ENCODE measurements at places on chromosomes 6 and 20. TPM values are rescaled to one million over a fixed set of nuclear protein-coding genes. Genes with fewer than 3 reads are reported as not detected.

GRCh38 chr6:93964321-93964720, 545.0 kb upstream of the EPHA7 start:
- no peak overlapping the region for H3K27ac ChIP-seq
- DNase-seq, result no peak
- no peak overlapping the region for H3K4me3 ChIP-seq
- no peaks in the 10 kb centered on the region for H3K36me3 ChIP-seq
- no peaks in the 10 kb centered on the region for H3K27me3 ChIP-seq

GABRR1 gene
- not detected for total RNA-seq

GRCh38 chr6:118715376-118715775, 64.0 kb upstream of the CEP85L start:
- no peak overlapping the region for H3K4me3 ChIP-seq
- H3K27ac ChIP-seq, result no peak overlapping the region

DNMT3B gene
- 0.37 TPM for total RNA-seq

XKR7 gene
- total RNA-seq, result not detected

SNAI1 gene
- not detected for total RNA-seq

GLYATL3 gene
- not detected for total RNA-seq

DNA sequence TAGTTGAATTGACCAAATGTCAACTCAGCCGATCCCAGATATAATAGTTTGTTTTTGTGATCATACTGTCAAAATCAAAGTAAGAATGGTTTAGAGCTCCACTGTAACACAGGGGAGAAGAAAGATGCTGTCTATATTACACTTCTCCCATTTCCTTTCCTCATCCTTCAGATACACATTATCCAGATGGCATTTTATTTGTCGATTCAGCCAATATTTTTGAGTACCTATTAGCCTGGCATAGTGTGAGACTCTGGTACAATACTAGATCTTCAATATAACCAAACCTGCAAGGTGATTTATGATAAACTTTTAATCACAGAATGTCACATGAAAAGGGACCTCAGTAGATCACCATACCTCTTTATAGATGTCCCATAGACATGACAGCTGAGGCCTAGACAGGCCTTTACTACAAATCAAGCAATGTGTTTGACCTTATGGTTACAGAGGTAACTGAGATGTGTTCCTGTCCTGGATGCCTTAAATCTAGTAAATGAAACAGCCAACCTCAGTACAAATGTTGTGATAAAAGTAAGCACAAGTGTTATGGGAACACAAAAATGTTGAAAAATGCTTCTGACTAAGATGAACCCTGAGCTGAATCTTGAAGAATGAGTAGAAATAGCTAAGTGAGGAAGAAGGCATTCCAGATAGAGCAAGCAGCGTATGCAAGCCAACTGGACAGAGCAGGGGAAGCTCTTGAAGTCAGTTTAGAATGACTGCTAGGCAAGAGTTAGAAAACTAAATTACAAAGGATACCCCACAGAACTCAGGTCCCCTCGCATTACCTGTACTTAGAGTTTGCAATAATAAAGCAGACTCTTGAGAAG, 1.9 kb downstream of the FBXO9 start:
- no peak overlapping the region for H3K4me3 ChIP-seq
- no peak for DNase-seq
- H3K36me3 ChIP-seq, result no peaks in the 10 kb centered on the region
- peaks cover 32% of the 10 kb centered on the region for H3K4me1 ChIP-seq
- H3K27me3 ChIP-seq, result no peaks in the 10 kb centered on the region

GRCh38 chr6:110532431-110532830, 56.0 kb upstream of the SLC22A16 start:
- DNase-seq, result no peak
- H3K27me3 ChIP-seq, result no peaks in the 10 kb centered on the region
- H3K27ac ChIP-seq, result no peak overlapping the region
- no peaks in the 10 kb centered on the region for H3K36me3 ChIP-seq
